ENCODE measurements at places on chromosomes 12 and 14.

GRCh38 chr14:43540948-43541347 is 966.1 kb downstream of the FSCB start:
- no peak for DNase-seq

DNA sequence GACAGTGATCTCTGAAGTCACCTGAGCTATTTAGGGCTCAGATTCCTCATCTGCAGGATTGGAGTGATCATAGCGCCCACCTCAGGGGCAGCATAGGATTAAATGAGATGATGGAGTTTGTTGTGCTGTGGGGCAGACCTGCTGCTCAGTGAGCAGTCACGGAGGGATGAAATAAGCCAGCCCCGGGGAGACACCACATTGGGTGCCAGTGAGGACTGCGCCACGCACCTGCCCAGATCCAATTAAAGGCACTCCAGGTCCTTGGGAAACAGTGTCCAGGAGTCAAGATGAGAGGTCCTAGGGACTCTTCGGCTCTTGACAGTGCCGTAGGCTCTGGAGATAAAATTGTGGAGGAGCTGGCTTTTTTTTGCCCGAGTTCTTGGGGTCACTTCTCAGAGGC is 166.2 kb downstream of the ADGRD1 start:
- DNase-seq = no peak

GRCh38 chr12:4116251-4117111 is 157.1 kb upstream of the CCND2 start:
- DNase-seq = no peak

GRCh38 chr14:65879248-65880009 is 466.9 kb downstream of the FUT8 start:
- DNase-seq = no peak

All from stimulated activated CD8-positive, alpha-beta memory T cell treated with anti-CD3 and anti-CD28 coated beads, Interleukin-4, amount 100 ng/mL, for 1 hour (primary cell).